GF-D8 (cell line): ENCODE measurements at places on chromosomes 6 and 20.

DNA sequence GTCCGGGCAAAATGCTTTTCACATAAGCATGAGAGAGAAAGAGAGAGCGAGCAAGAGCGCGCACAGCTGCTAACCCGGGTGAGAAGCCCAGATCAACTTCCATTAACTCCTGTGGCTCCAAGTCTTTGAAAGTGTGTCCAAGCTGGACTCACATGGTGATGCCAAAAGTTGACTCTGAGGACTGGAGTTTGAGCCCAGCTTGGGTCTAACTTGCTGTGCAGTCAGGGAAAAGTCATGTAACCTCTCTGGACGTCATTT, 357.2 kb upstream of the SULF2 start:
- DNase-seq: no peak

- DNase-seq: no peak
Measured at GRCh38 chr6:124775121-124775520, 187.1 kb upstream of the RNF217 start.

DNA sequence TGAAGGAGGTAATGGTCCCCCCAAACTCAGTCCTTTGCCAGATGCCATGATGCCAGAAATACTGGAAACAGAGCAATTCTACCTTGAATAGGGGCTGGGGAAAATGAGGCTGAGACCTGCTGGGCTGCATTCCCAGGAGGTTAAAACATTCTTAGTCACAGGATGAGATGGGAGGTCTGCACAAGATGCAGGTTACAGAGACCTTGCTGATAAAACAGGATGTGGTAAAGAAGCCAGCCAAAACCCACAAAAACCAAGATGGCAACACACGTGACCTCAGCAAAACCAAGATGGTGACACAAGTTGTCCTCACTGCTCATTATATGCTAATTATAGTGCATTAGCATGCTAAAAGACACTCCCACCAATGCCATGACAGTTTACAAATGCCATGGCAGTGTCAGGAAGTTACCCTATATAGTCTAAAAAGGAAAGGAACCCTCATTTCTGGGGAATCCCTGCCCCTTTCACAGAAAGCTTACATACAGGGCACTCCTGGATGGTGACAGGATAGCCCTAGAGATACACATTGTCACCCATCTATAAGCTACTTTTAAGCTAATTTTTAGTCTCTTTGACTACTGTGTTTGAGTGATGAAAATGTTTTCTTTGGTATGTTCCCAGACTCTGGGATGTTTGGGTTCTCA, 979.7 kb downstream of the TBC1D32 start:
- no peak for DNase-seq

DNA sequence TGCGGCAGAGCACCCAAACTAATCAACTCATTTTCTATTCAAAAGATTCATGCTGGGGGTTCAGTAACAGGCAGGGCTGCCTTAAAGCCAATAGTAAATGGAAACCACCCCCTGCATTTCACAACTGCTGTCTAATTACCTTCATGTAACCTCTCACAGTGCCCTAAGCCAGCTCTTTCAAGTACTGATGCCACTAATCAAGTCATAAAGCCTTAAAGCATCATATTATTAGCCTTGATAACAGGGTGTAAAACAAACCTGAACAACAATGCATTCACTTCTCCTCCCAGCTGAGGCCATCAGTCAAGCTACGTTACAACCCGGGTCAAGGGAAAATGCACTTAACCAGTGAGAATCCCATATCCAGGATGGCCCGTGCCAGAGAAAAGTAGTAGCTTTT, 33.0 kb downstream of the TRERF1 start:
- DNase-seq: no peak

GRCh38 chr6:73460056-73460455, 1.5 kb upstream of the MTO1 start:
- DNase-seq: peak; percentile 69

GRCh38 chr6:38776515-38776914, 61.4 kb downstream of the DNAH8 start:
- DNase-seq: no peak

DNA sequence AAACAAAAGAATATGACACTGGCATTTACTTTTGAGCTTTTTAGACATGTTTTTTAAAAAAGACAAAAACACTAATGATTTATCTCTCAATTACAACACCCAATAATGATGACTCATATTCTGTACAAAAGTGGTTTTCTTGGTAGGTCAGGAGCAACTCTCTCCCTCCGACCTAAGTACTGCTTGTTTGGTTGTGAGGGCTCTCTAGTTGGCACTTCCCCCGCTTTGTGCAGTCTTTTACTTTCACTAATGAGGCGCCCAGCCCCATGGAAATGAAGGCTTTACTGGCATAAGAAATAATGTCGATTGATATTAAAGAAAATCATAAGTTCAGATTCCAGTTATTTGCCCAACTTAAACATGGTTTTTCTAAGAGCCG, 1.3 kb downstream of the KPNA5 start:
- DNase-seq: peak; percentile 44

- no peak for DNase-seq
Measured at GRCh38 chr20:59688999-59689398, 84.7 kb downstream of the PHACTR3 start.

GRCh38 chr6:137313928-137314855, 95.0 kb upstream of the IFNGR1 start:
- no peak for DNase-seq

DNA sequence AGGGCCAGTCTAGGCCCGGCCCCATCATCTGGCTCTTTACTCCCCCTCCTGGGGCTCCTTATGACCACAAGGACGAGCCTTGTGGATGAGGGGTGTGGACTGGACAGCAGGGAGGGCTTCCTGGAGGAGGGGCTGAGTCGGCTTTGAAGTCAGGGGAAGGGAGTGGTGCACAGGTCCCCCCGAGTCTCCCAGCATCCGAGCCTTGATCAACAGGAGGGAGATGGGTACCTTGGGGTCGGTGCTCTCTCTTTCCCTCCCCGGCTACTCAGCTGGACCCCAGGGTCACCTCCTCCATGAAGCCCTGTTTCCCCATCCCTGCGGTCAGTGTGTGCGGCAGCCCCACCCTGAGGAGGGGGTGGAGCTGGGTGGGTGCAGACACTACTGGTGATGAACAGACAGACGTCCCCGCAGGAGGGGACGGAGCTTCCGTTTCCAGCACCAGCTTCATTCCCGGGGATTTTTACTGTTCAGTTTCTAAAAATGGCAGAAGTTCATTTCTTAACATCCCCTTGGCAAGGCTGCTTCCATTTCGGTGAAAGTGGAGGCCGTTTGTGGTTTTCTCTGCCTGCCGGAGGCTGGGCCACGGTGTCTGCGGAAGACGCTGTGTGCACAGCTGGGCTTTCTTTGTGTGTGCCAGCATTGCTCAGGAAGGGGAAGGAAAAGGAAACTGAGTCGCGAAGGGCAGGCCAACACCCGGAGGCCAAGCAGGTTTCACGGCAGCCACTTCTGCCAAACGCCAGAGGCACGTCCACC, 19.6 kb downstream of the NTSR1 start:
- DNase-seq: peak; percentile 87

DNA sequence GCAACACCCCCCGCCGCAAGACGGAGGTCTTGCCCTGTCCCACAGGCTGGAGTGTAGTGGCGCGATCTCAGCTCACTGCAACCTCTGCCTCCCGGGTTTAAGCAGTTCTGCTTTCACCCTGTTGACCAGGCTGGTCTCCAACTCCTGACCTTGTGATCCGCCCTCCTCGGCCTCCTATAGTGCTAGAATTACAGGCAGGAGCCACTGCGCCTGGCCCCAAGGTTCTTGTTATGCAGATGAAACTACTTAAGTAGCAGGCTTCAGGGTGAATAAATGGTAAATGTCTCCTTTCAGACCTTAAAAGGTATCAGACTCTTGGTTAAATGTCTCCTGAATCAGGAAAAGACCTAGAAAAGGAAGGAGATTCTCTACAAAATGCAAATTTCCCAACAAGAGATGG, 95.4 kb upstream of the TMEM181 start:
- DNase-seq: no peak

- no peak for DNase-seq
Measured at GRCh38 chr6:150491131-150491810, 108.4 kb upstream of the PLEKHG1 start.
